ENCODE measurements at places on chromosomes 2 and 18.

DNA sequence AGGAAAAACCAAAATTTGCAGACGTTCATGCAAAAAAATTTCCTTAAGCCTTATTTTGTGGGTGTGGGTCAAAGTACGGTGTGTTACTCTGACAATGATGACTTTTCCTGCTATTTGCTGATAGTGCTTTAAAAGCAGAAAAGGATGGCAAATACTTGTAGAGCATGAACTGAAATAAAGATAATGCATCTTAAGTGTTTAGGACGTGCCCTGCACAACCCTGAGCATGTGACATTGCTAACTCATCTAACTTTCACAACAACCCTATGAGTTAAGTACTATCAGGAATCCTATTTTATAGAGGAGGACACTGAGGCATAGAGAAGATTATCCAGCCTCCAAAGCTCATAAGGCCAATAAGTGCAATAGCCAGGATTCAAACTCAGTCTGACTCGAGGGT, 143.3 kb downstream of the RNF152 start:
- DNase-seq, result no peak

- DNase-seq, result no peak
These were observed 6.2 kb upstream of the EHD3 start for GRCh38 chr2:31227711-31228125.

DNA sequence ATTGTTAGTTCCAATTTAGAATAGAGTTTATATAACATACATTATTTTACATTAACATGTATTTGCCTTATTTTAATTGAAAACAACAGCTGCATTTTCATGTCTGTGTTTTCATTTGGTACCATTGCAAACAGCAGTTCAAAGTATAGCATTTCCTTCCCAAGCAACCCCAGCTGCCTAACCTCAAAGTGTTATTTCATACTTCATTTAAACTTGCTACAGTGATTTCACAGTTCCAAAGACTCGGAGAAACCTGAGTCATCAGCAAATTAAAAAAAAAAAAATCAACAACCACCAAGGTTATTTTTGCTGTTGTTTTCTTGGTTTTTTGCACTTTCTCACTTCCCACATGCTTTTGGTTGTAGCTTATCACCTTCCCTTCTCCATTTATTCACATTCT, 236.5 kb upstream of the SPHKAP start:
- DNase-seq, result no peak

DNA sequence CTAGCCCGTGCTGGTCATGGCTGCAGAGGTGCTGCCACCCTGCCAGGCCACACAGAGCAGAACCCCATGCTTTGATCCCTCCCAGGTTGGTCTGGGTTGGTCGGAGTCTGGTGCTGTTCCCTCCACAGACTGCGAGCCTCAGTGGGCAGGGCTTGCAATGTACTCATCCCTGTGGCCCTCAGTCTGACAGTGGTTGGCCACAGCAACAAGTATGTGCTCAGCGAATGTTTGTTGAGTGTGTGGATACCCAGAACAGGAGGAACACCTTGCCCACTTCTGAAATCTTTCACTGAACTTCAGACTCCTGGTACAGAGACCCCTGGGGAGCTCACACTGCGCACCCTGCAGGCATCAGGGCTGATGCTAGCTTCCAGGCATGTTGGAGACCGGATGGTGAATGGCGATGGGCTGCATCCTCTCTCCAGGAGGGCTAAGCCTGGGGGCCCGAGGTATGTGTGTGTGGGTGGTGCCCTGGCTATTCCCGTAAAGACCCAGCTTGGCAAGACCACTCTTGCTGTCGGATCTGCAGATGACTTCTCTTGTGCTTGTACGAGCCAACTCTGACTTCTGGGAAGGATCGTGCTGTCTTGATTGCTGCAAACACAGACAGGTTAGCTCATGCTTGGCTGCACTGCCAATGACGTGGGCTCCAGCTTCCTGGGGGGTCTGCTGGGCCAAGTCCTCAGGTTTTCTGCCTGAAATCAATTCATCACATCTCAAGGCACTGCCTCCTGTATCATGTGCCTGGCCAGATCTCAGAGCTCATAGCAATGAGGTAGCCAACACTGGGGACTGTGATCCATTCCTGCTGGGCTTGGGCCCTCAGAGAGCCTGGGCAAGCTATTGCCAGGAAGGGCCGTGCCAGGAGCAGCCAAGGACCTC, 43.7 kb downstream of the RHOB start:
- no peak for DNase-seq

DNA sequence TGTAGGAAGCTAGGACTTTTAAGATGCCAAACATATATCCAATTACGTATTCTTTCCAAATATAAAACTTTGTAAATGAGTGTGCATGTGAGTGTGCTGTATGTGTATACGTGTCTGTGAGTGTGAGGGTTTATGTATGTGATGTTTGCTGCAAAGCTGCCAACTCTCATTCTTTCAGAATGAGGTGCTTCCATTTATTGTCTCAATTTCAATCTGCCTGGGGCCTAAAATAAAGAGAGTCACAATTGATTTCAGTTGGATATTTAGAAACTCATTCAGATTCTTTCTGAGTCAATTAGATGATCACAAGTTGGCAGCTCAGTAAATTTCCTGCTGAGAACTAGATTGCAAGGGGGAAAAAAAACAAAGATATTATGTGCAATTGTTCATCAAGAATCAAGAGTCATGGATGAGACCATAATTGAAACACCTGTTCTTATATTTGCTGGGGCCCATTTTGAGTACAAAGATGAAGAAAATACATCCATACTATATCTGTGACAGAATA, 621.2 kb upstream of the ACVR2A start:
- DNase-seq, result no peak

GRCh38 chr2:20107776-20108175, 56.3 kb upstream of the LAPTM4A start:
- DNase-seq, result no peak

DNA sequence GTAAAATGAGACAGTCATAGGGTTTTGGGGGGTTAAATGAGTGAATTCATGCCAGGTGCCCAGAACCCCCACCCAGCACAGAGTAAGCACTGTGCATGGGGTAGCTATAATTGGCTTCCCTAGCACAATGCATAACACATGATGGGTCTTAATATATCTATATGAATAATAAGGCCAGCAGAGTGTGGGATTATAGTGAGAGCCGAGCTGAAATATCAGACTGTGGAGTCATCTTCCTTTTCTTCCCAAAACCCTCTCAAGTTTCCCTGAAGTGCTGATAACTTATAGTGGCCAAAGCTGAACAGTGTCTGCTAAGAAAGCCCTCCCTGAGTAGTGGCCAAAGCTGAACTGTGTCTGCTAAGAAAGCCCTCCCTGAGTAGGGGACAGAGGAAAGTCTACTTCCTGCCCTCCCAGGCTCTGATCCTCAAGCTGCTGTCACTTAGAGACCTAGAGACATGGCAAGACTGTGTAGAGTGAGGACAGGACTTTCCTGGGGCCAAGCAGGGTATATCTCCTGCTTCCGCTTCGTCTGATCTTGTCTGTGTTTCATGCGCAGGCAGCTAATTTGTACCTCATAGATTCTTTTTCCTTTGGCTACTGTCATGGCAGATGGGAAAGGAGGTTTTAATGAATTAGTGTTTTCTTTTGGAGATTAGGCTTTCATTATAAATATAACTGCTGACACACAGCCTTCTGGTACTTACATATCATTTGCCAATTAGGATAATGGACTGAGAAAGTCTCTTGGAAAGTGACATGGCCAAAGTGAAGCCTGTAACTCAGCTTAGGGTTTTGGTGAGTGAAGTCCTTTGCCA, 94.9 kb downstream of the FHOD3 start:
- DNase-seq, result no peak

GRCh38 chr2:134134313-134134706, 119.6 kb upstream of the MGAT5 start:
- DNase-seq, result no peak

DNA sequence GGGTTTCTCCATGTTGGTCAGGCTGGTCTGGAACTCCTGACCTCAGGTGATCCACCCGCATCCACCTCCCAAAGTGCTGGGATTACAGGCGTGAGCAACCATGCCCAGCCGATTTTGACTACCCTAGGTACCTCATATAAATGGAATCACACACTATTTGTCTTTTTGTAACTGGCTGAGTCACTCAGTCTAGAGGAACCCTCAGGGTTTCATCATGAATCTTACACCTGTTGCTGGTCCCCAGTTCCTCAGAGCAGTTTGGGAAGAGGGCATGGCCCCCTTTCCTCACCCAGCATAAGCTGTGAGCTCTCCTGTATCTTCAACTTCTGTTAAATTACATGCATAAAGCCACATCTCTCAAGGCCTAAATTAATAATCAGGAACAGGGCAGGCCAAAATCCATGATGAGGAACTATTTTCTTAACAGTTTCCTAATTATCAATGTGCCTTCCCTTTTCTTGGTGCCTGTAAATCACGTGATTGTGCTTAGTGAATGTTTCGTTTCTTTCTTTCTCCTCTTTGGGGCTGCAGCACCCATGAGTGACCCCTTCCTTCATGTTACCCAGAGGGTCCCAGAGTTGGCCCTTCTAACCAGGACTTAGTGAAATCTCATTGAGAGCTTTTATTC, 20.9 kb downstream of the DYSF start:
- DNase-seq, result no peak

GRCh38 chr2:171320208-171320621, 113.6 kb downstream of the METTL8 start:
- no peak for DNase-seq

GRCh38 chr18:32552421-32553030, 81.8 kb upstream of the GAREM1 start:
- peak; percentile 40 for DNase-seq

- no peak for DNase-seq
These were observed 12.8 kb downstream of the CLK1 start for GRCh38 chr2:200851398-200852248.
